ENCODE measurements at places on chromosomes 2 and 18.

- DNase-seq = no peak
Measured at GRCh38 chr2:148814143-148814859, 60.7 kb upstream of the KIF5C start.

GRCh38 chr2:15616429-15616828 lies 24.8 kb downstream of the DDX1 start:
- no peak for DNase-seq

GRCh38 chr2:15968280-15969178 lies 28.2 kb downstream of the MYCN start:
- DNase-seq = no peak

DNA sequence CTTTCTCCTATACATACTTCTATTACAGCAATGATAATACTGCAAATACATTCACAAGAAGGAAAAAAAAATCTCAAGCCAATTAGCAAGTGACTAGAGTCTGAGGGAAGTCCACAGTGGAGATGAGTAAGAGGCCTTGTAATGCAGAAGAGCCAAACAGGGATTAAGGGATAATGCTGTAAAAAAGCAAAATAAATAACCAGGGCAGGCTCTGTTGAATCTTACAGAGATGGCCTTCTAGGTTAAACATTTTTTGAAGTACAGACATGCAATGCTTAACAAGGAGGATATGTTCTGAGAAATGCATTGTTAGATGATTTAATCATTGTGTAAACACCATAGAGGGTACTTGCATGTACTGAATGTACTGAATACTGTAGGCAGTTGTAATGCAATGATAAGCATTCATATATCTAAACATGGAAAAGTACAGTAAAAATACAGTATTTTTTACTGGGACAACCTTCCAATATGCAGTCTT lies 122.1 kb upstream of the RMDN2 start:
- DNase-seq = no peak

DNA sequence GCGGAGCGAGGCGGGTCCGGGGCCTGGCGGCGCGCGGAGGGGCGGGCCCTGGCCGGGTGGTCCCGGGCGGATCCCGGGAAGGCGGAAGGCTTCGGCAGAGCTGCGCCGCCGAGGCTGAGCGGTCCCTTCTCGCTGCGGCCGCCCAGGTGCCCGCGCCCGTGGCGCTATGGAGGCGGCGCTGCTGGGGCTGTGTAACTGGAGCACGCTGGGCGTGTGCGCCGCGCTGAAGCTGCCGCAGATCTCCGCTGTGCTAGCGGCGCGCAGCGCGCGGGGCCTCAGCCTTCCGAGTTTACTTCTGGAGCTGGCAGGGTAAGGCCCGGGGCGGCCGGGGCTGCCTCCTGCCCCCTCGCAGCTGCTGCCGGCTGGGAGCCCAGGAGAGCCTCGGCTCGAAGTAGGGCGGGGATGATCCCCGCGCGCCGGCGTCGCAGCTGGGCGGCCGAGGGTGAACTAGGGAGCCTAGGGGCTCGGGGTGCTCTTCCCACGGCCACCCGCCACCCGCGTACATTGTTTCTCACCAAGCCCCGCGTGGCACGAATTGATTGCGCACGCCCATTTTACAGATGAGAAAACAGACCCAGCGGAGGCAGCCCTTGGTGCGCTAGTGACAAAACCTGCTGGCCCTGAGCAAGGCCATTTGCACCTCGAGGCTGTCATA lies at the start of gene SLC66A3:
Gene SLC66A3, plus strand, starts transcription at position 87 of the 655 bp plus-strand sequence. Its CDS starts 80 bp downstream, at position 167.
- DNase-seq = no peak

- no peak for DNase-seq
Measured at GRCh38 chr18:61612517-61612916, 279.3 kb downstream of the CDH20 start.

DNA sequence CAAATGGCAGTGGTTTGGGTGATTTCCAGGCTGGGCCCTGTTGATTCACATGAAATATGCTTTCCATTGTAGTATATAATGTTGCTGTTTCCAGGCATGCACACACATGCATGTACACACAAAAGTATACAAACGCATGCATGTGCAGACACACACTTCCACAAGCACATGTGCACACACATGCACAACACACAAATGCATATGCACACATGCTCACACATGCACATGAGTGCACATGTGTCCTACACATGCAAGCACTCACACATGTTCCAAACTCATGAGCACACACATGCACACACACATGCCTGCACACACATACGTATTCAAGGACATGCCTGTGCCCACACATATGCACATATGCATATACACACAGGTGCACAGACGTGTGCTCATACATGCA lies 30.6 kb downstream of the SNTG2 start:
- DNase-seq = no peak

- DNase-seq = no peak
Measured at GRCh38 chr2:138782383-138782782, 2.2 kb upstream of the NXPH2 start.

- DNase-seq = no peak
Measured at GRCh38 chr2:30984148-30984547, 154.1 kb downstream of the GALNT14 start.

- no peak for DNase-seq
Measured at GRCh38 chr2:197122821-197123220, 187.8 kb downstream of the ANKRD44 start.

DNA sequence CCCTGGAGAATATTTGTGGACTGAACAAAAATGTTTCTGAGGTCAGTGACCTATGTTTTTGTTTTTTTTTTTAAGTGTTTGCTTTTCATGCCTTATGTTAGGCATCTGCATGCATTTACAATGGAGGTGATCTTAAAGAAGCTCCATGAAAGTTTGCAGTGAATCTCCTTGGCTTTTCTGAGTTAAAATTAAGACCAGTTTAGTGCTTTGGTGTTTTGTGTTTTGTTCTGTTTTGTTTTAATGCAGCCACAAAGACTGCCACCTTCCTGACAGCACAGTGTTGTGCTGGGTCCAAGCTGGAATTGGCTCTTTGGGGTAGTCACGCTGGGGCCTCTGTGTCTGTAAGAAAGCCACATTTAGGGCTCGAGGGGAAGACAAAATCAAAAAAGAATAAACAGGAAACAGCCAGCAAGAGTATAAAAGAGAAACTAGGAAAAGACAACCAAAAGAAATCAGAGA lies 396.2 kb downstream of the ARHGAP15 start:
- DNase-seq = no peak

GRCh38 chr2:38268001-38268400 lies 109.1 kb downstream of the ATL2 start:
- DNase-seq = no peak

DNA sequence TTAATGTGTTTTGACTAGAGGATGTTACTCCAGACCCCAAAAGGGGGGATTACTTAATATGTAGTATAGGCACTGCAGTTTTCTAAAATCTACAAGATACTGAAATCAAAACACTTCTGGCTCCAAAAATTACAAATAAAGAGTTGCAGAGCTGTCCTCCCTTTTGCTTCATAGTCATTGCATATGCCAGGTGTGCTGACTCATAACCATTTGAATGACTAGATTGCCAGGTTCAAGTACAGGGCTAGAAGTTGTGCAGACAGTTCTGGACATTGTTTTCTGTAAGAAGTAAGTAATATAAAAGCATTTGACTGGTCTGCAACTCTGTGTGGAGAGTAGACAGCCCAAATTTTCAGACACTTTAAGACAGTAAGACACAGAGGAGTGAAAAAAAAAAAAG lies 6.7 kb downstream of the CWC22 start:
- DNase-seq = peak; percentile 9

- DNase-seq = peak; percentile 49
Measured at GRCh38 chr18:75211953-75212750, 1.6 kb downstream of the TSHZ1 start.

- DNase-seq = no peak
Measured at GRCh38 chr2:237766340-237766739, 32.2 kb upstream of the RBM44 start.

- DNase-seq = no peak
Measured at GRCh38 chr2:118292991-118293390, 204.7 kb downstream of the INSIG2 start.

- DNase-seq = no peak
Measured at GRCh38 chr18:14577971-14578370, 34.6 kb upstream of the POTEC start.

- DNase-seq = no peak
Measured at GRCh38 chr2:98293931-98294687, 52.1 kb upstream of the CNGA3 start.

DNA sequence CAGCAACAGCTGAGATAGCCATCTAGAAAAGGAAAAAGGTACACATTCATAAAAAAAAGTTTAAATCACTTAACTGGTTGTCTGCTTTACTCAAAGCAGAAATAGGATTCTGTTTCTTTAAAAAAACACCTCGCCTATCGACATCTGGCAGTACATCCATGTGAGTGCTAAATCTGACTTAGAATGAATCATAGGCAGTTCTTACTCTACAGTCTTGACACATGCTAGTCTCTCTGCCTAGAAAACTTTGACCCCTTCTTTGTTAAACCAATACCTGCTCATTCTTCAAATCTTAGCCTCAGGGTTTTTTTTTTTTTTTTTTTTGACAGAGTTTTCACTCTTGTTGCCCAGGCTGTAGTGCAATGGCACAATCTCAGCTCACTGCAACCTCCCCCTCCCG lies 37.1 kb upstream of the GPR75 start:
- DNase-seq = no peak

- DNase-seq = no peak
Measured at GRCh38 chr18:76441668-76442412, 53.2 kb downstream of the ZNF516 start.

GRCh38 chr2:94990956-94991355 lies 34.6 kb upstream of the MAL start:
- DNase-seq = no peak

DNA sequence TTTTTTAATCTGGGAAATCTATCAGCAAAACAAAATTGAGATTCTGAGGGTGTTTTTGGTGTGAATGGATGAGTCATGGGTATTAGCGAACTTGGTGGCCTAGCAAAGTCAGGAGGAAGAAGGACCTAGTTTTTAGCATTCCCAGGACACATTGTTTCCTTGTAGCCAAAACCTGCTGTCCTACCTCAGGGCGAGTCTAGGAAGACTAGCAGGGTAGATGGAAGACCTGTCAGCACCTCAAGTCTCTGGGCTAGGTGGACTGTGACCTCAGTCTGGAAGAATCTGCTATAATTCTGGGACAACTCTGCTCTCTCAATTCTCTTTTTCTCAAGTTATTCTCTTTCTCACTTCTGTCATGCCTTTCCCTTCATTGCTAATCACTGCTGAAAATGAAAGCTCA lies 1399.3 kb upstream of the LRRTM1 start:
- DNase-seq = no peak

DNA sequence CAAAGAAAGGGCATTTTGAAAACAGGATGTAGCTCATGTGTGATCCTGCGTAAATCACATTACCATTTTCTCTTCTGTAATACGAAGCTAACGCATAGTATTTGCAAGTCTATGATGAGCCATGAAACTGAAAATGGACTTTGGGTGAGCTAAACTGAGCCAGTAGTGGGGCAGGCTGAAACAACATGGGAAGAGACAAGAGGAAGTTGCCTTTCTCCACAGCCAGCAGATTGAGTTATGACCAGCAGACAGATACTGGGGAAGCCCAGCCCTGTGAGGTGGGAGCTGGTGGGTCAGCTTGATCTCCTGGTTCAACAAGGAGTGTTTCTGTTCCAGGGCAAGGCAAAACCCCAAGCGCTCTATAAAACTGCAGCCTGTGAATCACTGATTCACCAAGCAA lies 11.8 kb downstream of the CYRIA start:
- no peak for DNase-seq

GRCh38 chr2:211946960-211947359 lies 591.6 kb downstream of the ERBB4 start:
- no peak for DNase-seq

GRCh38 chr2:238920053-238920452 lies 72.2 kb downstream of the TWIST2 start:
- DNase-seq = no peak

GRCh38 chr18:3848316-3848715 lies 398.3 kb downstream of the TGIF1 start:
- DNase-seq = no peak
